ENCODE measurements at places on chromosomes 12 and 14. TPM values are rescaled to one million over a fixed set of nuclear protein-coding genes. Genes with fewer than 3 reads are reported as not detected.

GRCh38 chr12:121949648-121950397 lies 31.4 kb downstream of the CFAP251 start:
- no peaks in the 10 kb centered on the region for H3K27me3 ChIP-seq
- no peak for DNase-seq
- no peaks in the 10 kb centered on the region for H3K4me1 ChIP-seq
- no peak overlapping the region for H3K27ac ChIP-seq

The CLEC2A gene
- total RNA-seq: not detected

- H3K36me3 ChIP-seq: no peaks in the 10 kb centered on the region
- H3K27me3 ChIP-seq: no peaks in the 10 kb centered on the region
- no peak overlapping the region for H3K4me3 ChIP-seq
- H3K4me1 ChIP-seq: peaks cover 31% of the 10 kb centered on the region
These were observed 58.1 kb downstream of the ETV6 start for GRCh38 chr12:11707535-11707934.

DNA sequence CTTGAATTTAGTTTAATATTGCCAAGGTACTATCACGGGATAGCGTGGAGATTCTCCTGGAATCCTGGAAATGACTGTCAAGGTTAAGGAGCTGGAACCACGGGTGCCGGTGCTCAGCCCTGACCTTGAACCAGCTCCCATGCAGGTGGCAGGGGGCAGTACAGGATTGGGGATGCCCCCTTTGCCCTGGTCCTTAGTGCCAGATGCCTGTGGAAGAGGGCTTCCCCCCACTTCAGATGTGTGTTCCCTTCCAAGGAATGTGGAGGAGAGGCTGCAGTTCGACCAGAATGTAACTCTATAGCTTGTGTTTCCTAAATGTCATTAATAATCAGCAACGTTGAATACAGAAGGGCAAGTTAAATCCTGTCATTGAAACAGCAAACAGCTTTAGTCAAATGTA lies 258.9 kb downstream of the VRK1 start:
- DNase-seq: no peak
- H3K36me3 ChIP-seq: no peaks in the 10 kb centered on the region
- H3K4me1 ChIP-seq: no peaks in the 10 kb centered on the region
- no peak overlapping the region for H3K4me3 ChIP-seq
- no peaks in the 10 kb centered on the region for H3K27me3 ChIP-seq
- no peak overlapping the region for H3K27ac ChIP-seq

The AQP2 gene
- not detected for total RNA-seq

GRCh38 chr14:50469982-50470381 lies 62.4 kb downstream of the MAP4K5 start:
- no peak overlapping the region for H3K4me3 ChIP-seq
- H3K36me3 ChIP-seq: no peaks in the 10 kb centered on the region
- H3K27me3 ChIP-seq: no peaks in the 10 kb centered on the region
- H3K27ac ChIP-seq: no peak overlapping the region

DNA sequence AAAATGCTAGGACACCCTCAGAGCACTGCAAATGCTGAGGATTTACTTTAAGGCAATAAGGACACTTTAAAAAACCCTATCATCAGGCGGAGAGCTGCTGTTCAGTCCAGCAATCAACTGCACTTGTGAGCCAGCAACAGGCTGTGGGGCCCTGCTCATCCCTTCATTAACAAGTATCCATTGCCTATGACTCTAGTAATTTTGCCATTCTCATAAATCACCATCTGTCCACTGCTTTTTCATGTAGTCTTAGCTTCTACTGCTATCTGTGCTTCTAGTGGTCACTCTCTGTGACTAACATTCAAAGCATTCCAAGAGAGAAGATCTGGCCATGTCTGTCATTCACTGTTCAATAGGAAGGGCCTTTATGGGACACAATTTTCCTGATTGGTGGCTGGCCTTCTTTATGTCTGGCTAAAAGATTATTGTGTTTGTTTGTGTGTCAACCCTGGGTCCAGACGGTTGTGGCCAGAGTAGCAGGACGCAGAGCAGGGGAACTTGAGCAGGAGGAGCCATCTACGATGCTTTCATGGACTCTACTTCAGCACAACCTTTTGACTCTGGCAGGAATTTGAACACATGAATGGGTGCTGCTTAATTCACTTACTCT lies 3.6 kb upstream of the KRAS start:
- H3K36me3 ChIP-seq: no peaks in the 10 kb centered on the region
- no peak overlapping the region for H3K4me3 ChIP-seq
- no peaks in the 10 kb centered on the region for H3K27me3 ChIP-seq
- H3K27ac ChIP-seq: no peak overlapping the region
- peaks cover 10% of the 10 kb centered on the region for H3K4me1 ChIP-seq

DNA sequence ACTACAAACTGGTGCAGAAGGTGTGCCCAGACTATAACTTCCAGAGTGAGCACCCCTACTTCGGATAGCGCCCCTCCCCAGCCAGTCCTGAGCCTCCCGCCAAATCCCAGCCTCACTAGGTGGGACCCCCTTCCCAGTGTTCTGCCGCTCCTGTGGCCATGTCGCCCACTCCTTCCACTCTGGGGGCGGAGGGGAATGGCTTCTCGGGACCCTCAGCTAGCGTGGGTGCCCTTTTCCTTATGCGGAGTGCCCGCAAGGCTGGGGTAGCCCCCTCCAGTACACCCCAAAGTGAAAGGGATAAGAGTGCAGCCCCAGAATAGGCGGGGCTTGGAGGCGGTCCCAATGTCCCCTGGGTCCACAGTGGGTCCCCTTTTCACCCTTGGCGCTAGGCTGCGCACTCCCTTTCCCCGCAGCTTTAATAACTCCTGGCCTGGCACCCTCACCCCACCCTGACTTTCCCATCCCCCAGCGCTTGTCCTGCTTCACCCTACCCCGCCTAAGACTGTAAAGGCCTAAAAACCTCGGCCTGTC lies 3.8 kb upstream of the SHMT2 start:
- no peak overlapping the region for H3K27ac ChIP-seq
- peaks cover 66% of the 10 kb centered on the region for H3K27me3 ChIP-seq
- DNase-seq: no peak
- no peak overlapping the region for H3K4me3 ChIP-seq

- no peak for DNase-seq
- H3K4me1 ChIP-seq: no peaks in the 10 kb centered on the region
- no peaks in the 10 kb centered on the region for H3K36me3 ChIP-seq
- H3K4me3 ChIP-seq: no peak overlapping the region
- H3K27ac ChIP-seq: no peak overlapping the region
These were observed 8.1 kb upstream of the RABGGTA start for GRCh38 chr14:24279301-24280186.

The SLC7A8 gene
- 5.2 TPM for total RNA-seq

DNA sequence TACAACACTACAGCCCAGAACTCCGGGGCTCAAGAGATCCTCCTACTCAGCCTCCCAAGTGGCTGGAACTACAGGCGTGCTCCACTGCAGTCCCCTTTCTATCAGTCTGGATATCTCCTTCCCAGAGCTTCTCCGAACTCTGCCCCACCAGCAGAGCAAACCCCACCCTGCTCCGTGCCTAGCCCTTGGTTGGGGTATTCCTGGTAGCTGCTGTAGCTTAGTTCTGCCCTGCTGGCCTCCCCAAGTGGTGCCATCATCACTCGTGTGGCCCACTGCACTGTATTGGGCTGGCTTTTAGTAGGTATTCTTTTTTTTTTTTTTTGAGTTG lies 9.5 kb downstream of the HSP90AA1 start:
- H3K27me3 ChIP-seq: no peaks in the 10 kb centered on the region
- no peak overlapping the region for H3K4me3 ChIP-seq
- no peaks in the 10 kb centered on the region for H3K4me1 ChIP-seq
- H3K27ac ChIP-seq: no peak overlapping the region
- DNase-seq: no peak

DNA sequence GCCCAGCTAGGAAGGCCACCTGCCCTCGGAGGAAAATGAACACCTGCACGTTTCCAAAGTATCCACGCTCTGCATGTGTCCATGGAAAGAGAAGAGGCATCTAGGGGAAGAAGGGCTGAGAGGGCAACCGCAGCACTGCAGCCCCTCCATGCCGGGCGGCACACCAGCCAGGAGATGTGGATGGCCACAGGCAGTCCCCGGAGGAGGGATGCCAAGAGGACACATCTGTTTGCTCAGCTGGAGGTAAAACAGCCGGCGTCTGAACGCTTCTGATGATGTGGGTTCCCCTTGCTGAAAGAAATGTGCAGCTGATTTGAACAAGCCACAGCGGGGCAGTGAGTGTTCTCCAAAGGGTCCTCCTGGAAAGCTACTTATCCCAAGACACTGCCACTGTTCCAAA lies 34.0 kb downstream of the CHGA start:
- H3K4me3 ChIP-seq: no peak overlapping the region
- no peak overlapping the region for H3K27ac ChIP-seq
- no peak for DNase-seq
- H3K4me1 ChIP-seq: no peaks in the 10 kb centered on the region
- H3K27me3 ChIP-seq: no peaks in the 10 kb centered on the region

DNA sequence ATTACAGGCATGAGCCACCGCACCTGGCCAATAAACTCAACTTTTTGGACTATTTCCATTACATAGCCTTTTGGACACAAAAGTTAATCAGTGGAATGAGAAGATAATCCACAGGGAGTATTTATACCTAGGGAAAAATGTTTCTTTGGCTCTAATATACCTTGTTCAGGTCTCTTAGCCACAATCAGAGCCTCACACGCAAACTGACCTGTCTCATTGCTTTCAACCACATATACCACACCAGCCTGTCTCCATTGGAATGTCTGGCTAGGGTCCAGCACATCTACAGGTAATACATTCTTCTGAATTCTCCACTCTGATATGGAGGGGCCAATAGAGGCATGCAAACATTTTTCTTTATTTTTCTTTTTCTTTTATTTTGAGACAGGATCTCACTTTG lies 3.8 kb upstream of the RBMS2 start:
- no peak for DNase-seq
- no peak overlapping the region for H3K27ac ChIP-seq
- no peaks in the 10 kb centered on the region for H3K36me3 ChIP-seq
- no peak overlapping the region for H3K4me3 ChIP-seq

The FAM181A gene
- total RNA-seq: not detected

DNA sequence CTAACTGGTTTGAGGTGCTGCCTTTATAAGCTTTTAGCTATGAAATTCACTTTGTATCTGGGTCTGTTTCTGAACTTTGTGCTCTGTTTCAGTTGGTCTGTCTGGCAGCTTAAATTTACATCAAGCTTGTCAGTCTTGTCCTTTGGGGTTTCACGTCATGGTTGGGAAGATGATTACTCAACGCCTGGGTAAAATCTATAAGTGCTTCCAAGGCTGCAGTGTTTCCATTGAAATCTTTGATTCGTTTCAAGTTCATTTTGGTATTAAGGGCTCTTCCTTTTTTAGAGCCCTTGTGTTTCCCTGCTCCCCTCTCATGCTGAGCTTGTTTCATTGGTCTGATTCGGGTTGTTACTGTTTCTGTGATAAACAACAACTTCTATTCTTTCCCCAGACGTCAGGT lies 58.2 kb downstream of the FBXW8 start:
- H3K27me3 ChIP-seq: no peaks in the 10 kb centered on the region
- no peaks in the 10 kb centered on the region for H3K36me3 ChIP-seq
- no peaks in the 10 kb centered on the region for H3K4me1 ChIP-seq
- H3K27ac ChIP-seq: no peak overlapping the region
- no peak overlapping the region for H3K4me3 ChIP-seq

DNA sequence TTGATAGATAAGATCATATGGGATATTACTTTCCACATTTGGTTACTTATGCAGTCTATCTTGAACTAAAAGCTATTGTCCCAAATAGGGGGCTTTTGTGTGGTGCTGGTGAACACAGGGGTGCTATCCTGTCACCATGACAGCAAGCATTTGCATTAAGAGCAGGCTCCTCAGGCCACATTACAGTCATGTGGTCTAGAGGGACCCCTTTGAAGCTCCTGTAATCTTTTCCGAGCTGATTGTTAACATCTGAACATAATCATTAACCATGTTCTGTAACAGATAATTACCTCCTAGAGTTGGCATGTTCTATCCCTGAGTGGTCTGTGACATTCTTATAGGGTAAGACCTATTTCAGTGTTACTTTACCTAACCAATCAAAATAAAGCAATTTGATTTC lies 178.8 kb downstream of the KTN1 start:
- no peak overlapping the region for H3K4me3 ChIP-seq
- H3K36me3 ChIP-seq: no peaks in the 10 kb centered on the region
- no peak overlapping the region for H3K27ac ChIP-seq
- H3K4me1 ChIP-seq: no peaks in the 10 kb centered on the region
- no peak for DNase-seq
- H3K27me3 ChIP-seq: no peaks in the 10 kb centered on the region

The DEPDC4 gene
- not detected for total RNA-seq

DNA sequence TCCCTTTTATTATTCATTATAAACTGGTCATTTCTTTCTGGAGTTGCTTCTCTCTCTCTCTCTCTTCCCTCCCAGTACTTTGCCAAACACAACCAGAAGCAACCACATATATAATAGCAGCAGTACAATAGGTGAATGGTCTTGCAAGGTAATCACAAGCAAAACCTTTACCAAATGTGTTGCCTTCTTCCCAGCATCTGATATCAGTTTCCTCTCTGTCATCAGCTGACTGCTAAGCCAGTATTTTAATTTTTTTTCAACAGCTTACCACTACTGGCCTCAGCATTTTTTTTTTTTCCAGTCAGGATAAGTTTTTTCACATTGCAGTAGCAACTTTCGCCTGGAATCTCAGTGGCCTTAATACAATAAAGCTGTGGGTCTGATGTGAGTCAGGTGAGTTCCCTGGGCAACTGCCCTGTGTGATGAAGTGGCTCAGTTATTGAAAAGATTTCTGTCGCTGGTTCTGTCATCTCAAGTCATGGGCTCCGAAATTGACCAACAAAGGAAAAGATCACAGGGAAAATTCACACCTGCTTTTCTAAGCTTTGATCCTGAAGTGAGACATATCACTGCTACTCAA lies 282.5 kb upstream of the AMIGO2 start:
- no peaks in the 10 kb centered on the region for H3K36me3 ChIP-seq
- no peak overlapping the region for H3K4me3 ChIP-seq
- no peaks in the 10 kb centered on the region for H3K27me3 ChIP-seq
- no peak overlapping the region for H3K27ac ChIP-seq
- H3K4me1 ChIP-seq: peaks cover 5% of the 10 kb centered on the region

DNA sequence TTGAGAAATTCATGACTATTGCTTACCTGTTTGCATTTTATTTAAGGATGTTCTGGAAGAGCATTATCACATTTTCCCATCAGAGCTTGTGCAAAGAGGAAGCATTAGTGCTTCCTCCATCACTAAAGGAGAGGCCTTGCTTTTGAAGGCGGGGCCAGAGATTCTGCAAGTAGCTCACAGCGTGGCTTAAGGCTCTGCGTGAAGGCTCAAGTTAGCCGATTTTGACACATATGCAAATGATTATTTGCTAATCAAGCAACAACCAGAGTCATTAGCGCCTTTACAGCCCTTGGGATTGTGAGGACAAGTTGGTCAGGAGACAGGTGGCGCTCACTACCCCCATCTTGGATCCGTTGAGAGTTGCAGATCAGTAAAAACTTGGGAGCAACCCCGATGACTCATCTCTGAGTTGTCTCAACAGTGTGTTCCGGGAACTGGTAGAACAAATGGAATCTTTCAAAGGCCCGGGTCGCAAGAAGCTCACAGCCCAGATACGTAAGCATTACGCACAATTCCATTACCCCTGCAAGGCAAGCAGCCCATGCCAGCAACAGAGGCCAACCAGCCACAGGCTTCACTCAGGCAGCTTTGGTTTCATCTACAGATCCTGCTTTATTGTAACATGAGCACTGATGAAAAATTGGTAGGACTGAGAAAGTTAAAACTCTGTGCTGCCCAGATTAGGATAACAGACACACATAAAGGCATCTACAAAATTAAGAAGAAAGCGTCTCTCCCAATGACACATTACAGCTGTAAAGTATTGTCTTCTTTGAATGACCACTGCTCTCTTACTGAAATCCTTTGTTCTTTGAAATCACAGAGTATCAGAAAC lies 34.9 kb upstream of the SPTSSA start:
- no peaks in the 10 kb centered on the region for H3K27me3 ChIP-seq
- peak; percentile 74 for DNase-seq
- no peak overlapping the region for H3K4me3 ChIP-seq
- H3K27ac ChIP-seq: peak overlapping the region; percentile 89

All from transverse colon (tissue), 4 donors.